NCI-H1930 (cell line): ENCODE measurements at places on chromosomes 1 and 21.

DNA sequence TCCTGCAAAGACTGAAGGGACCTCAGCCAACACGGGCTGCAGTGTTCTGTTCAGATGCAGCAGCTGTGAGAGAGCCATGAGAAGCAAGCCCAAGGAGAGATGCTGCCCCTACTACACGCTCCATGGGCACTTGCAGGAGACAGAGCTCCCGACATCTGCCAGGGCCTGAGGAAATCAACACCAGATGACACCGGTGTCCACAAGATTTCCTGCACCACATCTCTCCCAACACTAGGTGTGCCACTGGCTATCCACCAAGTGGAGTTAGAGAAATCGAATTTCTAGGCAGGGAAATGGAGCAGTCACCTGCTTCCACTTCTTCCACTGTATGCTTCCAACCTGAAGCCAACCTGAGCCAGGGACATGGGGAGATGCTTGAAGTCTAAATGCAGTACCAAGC lies 445.3 kb downstream of the RWDD3 start:
- no peak for DNase-seq

GRCh38 chr21:14271053-14271452 lies 55.1 kb downstream of the RBM11 start:
- DNase-seq, result no peak

GRCh38 chr1:25544819-25545218 lies 1.4 kb downstream of the LDLRAP1 start:
- no peak for DNase-seq

GRCh38 chr1:10475510-10475909 lies 760 bp downstream of the PEX14 start:
- no peak for DNase-seq

DNA sequence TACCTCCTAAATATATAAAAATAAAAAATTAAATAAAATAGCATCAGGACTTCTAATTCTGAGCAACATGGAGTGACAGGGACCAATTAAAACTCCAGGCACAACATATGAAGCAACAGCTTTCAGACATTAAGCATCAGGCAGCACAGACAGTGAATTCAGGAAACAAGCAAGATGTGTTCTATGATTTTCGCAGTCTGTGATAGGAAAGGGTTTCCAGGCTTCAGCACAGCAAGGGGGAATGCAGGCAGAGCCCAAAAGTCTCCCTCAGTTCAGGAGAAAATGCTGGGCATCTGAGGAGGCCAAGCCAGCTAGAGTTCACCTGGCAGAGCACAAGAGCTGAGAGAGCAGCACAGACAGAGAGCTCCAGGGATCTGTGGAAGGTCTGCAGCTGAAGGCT lies 22.2 kb upstream of the CTTNBP2NL start:
- no peak for DNase-seq

- DNase-seq, result no peak
Observed at GRCh38 chr1:76065270-76065669, 9.3 kb upstream of the ST6GALNAC3 start.

DNA sequence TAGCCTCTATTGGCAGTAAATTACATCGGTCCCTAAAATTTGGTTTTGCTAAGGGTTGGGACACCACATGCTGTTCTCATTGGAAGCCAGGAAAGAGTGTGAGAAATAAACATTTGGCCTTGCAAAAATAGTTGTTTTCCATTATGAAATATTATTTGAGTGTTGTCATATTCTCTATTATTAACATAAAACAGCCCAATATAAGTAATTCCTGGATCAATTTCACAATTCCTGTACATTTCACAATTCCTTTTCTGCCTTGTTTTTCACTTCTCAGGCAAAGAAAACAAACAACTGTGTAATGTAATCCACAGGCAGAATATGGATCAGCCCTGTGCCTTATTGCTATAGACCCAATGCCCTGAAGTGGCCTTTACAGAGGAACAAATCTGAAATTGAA lies 40.5 kb downstream of the C1orf87 start:
- no peak for DNase-seq

DNA sequence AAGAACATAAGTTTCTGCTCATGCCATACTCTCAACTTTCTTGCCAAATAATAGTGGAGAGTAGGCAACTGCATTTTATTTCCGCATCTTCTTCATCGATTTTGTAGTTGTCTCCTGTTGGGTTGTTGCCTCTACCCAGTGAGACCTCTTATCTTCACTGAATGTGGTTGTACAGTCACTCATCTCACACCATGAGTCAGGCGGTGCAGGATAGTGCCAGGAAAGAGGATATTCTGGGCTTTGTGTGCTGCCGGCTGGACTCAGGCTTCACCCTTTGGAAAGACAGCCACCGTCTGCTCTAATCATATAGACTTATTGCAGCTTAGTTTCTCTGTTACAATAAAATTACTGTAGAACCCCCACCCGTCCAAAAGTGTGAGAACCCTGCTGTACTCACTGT lies 154.3 kb upstream of the USP24 start:
- DNase-seq, result no peak

DNA sequence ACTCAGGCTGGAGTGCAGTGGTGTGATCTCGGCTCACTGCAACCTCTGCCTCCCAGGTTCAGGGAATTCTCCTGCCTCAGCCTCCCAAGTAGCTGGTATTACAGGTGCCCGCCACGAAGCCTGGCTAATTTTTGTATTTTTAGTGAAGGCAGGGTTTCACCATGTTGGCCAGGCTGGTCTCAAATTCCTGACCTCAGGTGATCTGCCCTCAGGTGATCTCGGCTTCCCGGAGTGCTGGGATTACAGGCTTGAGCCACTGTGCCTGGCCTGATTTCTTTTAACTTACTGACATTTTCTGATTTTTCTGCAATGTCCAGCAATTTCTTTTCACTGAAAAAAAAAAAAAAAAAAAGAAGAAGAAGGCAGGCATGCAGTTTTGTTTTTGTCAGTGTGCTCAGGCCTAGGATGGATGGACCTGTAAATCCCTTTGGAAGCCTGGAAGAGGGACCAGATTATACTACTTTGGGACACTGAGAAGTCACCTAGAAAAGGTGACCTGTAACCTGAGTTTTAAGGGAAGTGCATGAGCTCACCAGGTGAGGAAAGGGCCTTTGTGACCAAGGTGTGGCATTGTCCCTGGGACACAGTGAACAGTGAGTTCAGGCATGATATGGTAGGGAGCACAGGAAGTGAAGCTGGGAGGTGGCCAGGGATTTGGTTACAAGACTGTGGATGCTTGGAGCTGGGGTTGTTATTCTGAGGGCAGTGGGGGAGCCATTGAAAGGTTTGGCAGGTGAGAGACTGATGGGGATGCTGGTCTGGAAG lies 2.7 kb upstream of the TMEM61 start:
- DNase-seq, result no peak

DNA sequence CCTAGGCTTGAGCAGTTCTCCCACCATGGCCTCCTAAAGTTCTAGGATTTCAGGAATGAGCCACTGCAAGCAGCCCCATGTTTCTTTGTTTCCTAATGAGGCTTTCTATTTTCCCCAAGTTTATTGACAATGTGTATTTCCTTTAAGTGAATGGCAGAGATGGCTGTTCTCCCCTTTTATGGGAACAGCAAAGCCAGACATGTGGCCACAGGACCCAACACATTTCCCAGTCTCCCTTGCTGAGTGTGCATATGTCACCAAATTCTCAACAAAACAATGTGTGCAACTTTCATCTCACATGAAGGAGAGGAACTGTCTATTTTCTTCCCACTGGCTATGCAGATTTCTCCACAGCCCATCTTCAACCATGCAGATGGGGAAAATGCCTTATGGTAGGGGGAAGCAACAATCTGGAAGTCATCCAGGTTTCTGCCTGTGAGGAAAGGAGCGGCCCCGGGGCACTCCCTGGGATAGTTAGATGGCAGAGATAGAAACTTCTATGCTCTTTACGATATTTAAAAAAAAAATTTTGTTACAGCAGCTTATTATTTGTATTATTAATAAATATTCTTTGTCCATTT lies 28.6 kb upstream of the MAP10 start:
- no peak for DNase-seq

DNA sequence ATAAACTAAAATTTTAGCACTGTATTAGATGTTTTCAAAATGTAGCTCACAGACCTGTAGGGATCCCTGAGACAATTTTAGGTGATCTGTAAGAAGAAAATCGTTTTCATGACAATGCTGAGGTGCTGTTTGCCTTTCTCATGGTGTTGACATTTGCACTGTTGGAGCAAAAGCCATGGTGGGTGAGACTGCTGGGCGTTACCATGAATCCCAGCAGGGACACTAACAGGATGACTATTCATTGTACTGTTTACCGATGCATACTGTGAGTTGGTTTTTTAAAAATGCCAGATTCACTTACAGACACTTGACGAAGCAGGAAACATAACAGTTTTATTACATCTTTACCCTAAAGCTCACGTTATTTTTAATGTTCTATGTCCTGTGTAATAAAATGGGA lies 468.5 kb downstream of the PCP4 start:
- DNase-seq, result peak; percentile 70

GRCh38 chr1:239128541-239128940 lies 257.8 kb upstream of the CHRM3 start:
- no peak for DNase-seq

DNA sequence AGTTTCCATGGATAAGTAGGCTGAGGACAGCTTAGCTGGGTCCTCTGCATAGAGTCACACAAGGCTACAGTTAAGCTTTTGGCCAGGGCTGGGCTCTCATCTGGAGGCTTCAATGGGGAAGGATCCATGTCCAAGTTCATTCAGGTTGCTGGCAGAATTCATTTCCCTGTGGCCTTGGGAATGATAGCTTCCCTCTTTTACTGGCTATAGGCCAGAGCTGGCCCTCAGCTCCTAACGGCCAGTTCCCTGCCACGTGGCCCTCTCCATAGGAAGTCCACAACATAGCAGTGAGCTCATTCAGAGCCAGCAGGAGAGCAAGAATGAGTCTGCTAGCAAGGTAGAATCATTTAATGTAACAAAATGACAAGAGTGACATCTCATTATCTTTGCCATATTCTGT lies 15.1 kb upstream of the PODN start:
- DNase-seq, result no peak

- DNase-seq, result no peak
Observed at GRCh38 chr1:171645553-171646248, 6.8 kb downstream of the MYOC start.

- no peak for DNase-seq
Observed at GRCh38 chr1:234633246-234634003, 23.4 kb upstream of the IRF2BP2 start.

- DNase-seq, result no peak
Observed at GRCh38 chr1:184959626-184960025, 14.7 kb downstream of the NIBAN1 start.

DNA sequence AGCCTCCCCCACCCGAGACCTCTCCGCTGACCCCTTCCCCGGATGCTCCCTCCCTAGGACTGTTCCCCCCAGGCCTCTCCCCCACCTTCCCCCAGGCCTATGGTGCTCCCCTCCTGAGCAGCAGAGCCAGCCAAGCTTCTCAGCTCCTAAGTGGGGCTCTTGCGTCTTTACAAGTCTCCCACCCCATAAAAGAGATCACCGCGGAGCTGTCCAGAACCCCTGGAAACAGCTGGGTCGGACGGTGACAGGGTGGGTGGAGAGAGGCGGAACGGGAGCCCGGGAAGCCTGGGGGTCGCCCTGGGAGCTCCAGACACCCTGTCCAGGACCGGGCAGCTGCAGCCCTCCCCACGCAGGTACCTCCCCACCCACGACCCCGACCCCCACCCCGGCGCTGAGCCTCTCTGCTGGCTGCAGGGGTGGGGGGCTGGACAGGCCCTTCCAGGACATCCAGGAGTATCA lies 61.2 kb downstream of the WNT9A start:
- no peak for DNase-seq

DNA sequence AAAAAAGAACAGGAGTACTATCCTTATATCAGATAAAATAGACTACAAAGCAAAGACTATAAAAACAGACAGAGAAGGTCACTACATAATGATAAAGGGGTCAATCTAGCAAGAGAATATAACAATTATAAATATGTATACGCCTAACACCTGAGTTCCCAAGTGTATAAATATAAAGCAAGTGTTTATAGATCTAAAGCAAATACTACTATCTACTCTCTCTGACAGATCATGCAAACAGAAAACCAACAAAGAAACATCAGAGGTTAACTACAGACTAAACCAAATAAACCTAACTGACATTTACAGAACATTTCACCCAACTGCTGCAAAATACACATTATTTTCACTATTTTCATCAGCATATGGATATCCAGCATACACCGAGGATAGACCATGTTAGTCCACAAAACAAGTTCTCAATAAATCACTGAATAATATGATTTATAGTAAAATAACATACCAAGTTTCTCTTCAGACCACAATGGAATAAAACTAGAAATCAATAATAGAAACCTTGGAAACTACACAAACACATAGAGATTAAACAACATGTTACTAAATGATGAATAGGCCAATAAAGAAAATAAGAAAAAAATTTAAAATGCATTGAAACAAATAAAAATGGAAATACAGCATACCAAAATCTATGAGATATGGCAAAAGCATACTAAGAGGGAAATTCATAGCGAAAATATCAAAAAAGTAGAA lies 22.7 kb downstream of the UCHL5 start:
- peak; percentile 17 for DNase-seq

- DNase-seq, result no peak
Observed at GRCh38 chr1:79262745-79263258, 256.3 kb upstream of the ADGRL4 start.

GRCh38 chr1:20061866-20062265 lies 8.1 kb upstream of the PLA2G5 start:
- no peak for DNase-seq

- DNase-seq, result no peak
Observed at GRCh38 chr1:226668173-226668560, 70.9 kb downstream of the ITPKB start.

DNA sequence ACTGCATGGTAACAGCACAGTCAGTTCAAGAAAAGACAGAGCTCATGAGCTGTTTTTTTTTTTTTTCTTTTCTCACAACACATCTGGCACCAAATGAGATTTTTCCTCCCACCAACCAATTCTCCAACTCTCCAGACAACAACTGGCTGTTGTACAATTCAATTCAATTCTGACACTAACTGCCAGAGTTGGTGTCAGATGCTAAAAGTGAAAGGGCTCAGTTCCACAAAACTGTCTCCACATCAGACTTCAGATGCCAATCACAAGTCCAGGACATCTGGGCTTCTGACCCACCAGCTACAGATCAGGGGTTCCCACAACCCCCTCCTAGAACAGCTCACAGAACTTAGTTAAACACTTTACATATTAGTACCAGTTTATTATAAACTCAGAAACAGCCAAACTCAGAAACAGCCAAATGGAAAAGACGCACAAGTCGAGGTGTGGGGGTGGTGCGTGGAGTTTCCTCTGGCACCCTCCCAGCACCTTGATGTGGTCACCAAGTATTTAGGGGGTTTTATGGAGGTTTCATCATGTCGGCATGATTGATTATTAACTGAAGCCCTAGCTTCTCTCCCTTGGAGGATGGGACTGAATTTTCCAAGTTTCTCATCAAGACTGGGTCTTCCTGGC lies 39.2 kb upstream of the LRRC8D start:
- DNase-seq, result no peak

- no peak for DNase-seq
Observed at GRCh38 chr1:86487811-86488141, 19.0 kb downstream of the CLCA1 start.
